Aorta (tissue), 5 donors: ENCODE measurements at places on chromosomes 3 and 15.
A peak's percentile ranks its signal among the peaks of the same experiment; 100 is the strongest.

DNA sequence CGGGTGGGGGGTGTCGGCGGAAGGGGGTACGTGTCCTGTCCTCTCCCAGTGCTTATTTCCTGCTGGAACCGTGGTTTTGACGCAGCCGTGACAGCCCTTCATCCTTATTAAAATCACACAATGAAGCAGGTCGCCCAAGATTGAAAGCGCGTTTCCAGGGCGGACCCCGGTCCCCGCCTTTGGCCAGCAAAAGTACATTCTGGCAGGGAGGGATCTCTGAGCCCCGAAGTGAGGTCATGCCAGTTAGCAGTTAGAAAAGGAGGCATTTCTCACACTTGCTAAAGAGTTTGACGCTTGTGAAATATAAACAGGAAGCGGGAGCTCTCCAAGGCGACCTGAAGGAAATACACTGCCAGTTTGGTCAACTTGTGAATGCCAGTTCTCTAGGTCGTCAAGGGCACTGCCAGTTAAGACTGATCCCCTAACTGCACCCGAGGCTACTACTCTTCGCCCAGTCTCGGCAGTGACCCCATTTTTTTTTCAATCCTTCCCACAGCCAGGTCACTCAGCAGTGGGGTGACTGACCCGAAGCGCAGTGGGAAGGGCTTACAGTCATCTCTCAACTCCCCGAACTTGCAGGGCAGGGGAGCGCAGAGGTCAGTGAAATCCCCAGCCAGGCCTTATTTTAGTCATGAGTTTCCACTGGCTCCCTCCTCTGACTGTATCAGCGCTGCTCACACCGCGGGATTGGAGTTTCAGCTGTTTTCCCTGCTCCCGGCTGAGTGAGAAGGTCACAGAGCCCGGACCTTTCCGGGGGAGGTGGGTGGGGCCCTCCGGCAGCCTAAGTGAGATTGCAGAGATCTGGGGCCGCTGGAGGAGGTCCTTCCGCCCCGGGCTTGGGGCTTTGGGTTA is 2.0 kb upstream of the BHLHE40 start:
- peak; percentile 94 for DNase-seq

DNA sequence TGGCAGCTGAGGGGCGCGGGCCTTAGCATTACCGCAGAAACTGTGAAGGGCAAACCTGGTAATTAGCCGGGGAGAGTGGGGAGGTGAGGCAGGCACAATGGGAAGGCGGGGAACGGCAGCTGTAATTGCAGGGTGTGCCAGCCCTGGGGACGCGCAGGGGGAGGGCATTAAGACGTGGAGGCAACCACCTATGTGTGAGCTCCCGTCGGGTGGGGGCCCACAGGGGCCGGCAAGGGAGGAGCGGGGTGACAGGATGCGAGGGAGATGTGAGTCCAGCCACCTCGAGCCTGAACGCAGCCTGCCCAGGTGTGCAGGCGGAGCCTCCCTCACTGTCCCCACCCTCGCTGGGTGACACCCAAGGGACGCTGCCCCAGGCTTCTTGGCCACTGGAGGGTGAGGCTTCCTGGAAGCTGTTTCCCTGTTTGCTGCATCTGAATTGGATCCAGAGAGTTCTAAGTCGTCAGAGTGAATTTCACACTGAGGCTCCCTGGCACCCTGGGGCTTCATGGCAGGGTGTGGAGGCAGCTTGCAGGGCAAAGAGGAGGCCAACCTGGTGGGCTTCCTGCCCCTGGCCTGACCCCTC is 130.6 kb upstream of the MEF2A start:
- DNase-seq = peak; percentile 42

GRCh38 chr3:44814751-44815150 is 47.0 kb upstream of the TMEM42 start:
- no peak for DNase-seq

- DNase-seq = no peak
Measured at GRCh38 chr3:111571907-111572460, 23.2 kb downstream of the ZBED2 start.

DNA sequence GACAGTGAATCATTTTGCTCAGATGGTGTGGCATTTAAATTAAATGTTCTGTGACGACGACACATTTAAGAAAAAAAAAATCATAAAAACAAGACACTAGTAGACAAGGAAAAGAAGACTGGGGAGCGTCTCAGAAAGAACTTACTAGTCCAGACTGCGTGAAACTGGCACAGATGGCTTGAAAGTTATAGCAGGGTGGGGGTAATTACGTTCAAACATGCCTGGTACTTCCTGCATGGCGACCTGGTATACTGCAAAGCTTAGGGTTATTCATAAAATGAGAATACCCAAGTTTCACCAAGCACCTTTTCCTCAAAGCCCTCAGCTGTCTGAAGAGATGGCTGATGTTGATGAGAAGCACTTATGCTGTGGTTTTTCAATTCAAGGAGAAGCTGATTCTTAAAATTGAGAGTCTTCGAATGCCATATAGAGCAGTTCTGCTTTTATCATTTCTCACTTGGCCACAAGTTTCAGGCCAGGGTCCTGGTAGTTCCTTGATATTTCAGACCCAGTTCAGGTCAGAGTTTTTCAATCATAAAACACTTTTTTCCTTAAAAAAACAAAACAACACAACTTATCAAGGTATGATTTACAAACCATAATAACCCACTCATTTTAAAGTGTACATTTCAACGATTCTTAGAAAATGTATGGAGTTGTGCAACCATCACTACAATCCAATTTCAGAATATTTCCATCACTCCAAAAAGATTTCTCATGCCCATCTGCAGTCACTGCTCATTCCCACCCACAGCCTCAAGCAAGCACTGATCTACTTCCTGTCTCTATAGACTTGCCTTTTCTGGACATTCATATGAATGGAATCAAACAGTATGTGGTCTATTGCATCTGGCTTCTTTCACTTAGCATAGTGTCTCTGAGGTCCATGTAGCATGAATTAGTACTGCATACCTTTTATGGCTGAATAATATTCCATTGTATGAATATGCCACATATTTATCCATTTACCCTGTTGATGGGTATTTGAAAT is 24.7 kb downstream of the PCOLCE2 start:
- DNase-seq = no peak

GRCh38 chr15:68632101-68632500 is 53.3 kb downstream of the CORO2B start:
- no peak for DNase-seq

GRCh38 chr3:169304716-169305115 is 358.8 kb downstream of the MECOM start:
- DNase-seq = no peak

DNA sequence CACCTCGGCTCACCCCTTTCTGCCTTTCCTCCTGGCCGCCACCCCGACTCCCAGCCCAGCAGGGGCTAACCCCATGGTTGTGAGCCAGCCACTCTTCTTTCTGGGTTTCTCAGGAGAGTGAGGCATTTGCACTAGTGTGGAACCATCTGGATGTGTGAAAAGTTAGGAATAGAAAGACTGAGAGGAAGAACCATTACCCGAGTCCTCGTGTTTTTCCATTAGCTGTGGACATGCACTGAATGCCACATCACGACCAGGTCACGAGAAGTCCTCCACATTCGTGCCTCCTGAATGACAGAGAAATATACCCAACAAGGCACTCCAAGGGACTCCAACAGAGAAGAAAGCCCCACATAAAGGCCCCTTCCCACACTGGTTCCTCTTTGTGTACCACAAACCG is 18.0 kb upstream of the RAD18 start:
- DNase-seq = no peak

DNA sequence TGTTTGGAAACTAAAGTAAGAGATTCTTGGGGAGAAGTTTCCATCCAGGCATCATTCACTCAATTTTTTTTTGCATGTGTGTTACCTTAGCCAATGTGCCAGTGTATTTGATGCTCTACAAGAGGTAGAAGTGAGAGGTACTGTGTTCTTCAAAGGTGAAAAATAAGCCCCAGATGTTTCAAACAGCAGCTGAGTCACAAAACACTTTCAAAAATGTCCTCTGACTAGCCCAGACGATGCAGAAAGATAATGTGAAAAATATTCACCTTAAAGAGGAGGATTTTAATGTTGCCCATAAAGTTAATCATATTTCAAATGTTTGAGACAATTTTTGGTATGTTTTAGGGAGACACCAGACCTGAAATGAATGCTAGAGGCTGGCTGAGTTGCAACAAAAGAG is 107.7 kb upstream of the RASGRP1 start:
- DNase-seq = no peak
